GM19239 (cell line): ENCODE measurements at places on chromosomes 6 and 20.

DNA sequence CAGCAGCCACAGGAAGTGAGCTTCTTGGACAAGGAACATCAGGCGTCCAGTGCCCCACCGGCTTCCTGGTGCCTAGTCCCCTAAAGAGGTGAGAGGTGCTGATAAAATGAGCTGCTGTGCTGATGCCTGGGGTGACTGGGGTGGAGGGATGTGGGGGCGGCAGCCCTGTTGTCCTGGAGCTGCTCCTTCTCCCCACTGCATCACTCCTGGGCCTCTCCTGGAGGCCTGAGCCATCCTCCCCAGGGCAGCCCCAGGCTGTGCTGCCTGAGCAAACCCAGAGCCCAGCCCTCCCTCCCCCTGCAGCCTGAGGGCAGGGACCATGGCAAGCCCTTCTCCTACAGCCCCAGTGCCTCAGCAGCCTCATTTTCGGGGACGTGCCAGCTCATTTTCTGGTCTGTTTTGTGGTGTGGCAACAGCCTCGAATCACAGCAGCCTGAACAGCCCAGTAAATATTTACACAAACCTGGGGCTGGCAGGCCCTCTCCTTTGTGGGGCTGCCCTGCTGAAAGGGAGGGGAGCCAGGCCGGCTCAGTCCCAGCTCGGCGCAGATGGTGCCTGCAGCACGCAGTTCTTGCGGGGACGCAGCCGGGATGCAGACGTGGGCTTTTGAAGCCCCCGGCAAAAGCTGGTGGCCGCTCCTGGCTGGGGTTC is 259.9 kb downstream of the DLL1 start:
- no peak for DNase-seq

- no peak for DNase-seq
Measured at GRCh38 chr6:32933661-32934085, 7.2 kb downstream of the HLA-DMB start.

GRCh38 chr6:83167726-83168278 is 25.3 kb downstream of the PGM3 start:
- DNase-seq = no peak

- DNase-seq = no peak
Measured at GRCh38 chr6:111417181-111417585, 65.8 kb downstream of the REV3L start.

- DNase-seq = no peak
Measured at GRCh38 chr6:45415788-45416518, 38.2 kb upstream of the SUPT3H start.
